ENCODE measurements at places on chromosomes 4 and X.

DNA sequence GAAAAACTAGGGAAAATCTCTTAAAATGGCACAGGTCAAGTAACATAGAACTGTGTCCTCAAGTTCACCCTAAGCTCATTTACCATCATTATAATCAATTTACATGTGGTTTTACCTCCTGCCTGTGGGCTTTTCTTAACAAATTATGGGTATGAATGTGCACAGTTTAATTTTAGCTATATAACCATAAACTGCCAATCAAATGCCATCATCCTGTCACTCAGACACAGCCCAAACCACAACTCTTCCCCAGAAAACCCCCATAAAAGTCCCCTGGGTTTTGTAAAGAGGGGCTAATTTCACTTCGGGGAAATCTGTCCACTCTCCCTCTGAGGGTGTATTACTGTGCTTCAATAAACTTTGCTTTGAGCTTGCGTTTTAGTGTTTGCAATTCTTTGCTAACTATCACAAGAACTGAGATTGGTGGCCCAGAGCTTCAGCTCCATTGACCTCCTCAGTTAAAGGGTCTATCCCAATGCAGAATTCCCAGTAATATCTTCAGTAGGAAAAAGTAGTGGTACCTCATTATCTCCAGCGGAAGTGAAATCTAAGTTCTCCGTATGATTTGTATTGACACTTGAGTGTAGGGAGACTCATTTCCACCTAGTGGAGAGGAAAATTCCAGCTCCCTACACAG is 394.6 kb downstream of the SPOCK3 start:
- DNase-seq, result no peak

DNA sequence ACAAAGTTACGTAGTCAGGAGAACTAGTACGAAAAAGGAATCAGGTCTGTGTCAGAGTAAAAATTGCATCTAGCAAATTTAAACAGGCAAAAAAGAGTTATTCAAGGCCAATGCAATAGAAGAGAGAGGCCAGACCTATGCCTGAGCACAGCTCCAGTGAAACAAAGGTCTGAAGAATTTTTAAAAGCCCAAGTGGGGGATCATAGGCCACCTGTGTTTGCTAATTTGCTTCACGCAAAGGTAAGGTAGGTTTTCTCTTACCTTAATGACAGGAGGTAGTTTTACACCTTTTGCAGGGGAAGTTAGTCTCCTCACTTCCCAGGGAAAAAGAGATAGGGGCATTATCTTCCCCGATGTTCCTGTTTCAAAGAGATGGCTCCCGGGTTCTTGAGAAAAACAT is 448.6 kb upstream of the TECRL start:
- no peak for DNase-seq

DNA sequence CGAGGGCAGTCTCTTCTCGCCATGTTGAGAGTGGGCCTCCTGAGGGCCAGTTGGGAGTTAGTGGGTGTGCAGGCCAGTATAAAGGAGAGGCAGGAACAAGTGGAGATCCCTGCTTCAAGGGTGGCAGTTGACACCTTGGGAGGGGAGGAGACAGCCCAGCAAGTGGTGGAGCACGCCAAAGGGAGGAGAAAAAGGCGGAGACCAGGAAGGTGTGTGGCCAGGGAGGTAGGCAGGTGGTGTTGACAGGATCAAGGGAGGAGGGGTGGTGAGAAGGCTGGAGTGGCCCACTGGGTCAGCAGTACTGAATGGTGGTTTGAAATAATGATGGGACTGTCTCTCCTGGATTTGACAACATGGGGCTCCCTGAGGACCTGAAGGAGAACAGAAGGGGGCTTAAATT is 32.6 kb downstream of the ZNF185 start:
- DNase-seq, result no peak

GRCh38 chrX:139932901-139933796 is at the start of gene ATP11C:
Gene ATP11C, minus strand, starts transcription at chrX:139933053. Its CDS starts 1,011 bp downstream, at chrX:139932042.
- DNase-seq, result no peak

DNA sequence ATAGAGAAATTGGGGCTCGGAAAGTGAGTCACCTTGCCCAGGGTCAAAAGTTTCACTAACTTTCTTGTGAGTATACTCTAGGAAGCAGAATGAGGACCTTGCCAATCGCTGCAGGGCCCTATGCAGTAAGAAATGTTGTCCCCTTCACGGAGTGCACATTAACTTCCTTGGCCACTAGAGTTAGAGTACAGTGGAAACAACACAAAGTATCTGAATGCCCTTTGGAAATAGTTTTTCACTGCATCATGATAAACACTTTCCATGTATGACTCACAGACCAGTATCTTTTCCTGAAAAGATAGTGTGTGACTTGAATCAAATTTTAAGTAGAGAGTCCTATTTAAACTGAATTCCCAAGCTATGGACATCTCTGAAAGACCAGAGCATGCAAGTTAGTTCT is 45.5 kb upstream of the STK26 start:
- no peak for DNase-seq

DNA sequence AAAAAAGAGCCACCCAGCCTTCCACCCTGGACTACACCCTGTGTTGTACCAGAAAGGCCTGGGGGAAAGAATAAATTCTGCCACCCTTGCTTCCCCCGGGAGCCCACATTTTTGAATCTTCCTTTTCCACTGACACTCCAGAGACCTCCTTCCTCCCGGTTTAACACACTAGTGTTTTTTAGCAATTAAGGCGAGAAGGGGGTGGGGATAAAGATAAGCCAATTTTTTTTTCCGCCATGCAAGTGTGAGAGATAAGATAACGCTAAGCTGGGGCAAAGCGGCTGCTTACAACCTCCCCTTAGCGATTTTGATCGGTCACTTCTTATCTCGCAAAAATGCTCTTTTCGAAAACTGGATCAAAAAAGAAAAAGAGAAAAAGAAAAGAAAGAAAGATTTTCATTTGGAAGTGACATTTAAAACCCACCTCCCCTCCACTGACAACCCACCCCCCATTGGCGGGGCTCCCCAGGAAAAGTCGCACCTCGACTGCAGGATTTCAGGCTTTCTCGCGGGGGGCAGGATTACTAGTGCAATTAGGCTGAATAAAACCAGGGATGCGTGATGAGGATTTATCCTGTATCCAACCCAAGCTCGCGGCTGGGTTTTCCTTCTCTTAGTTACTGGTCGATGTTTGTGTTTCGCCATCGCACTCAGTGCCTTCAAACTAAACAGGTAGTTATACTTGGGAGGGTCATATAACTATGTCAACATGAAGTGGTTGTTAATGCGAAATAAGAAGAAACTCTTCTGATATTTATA is 6.0 kb upstream of the BCOR start:
- no peak for DNase-seq

GRCh38 chr4:42488114-42488513 is 90.8 kb downstream of the SHISA3 start:
- DNase-seq, result no peak

GRCh38 chr4:147479786-147480185 is 1.1 kb upstream of the EDNRA start:
- no peak for DNase-seq

- no peak for DNase-seq
Observed at GRCh38 chr4:76578002-76578560, 143.1 kb downstream of the SHROOM3 start.

DNA sequence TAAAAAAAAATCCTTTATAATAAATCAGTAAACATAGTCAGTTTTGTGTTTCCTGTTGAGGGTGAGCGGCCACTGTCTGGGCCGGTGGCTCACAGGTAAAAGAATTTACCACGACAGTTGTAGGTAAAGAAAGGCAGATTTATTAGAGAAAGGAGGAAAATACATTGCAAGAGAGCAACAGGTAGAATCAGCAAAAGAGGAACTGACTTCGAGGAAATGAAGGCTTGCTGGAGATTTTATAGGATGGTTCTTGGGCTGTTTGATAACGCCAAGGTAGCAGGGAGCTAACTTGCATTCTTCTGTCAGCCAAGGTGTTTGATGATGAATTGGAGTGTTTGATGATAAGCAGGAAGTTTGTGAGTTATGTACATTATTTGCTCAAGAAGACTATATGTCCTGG is 2.8 kb downstream of the ZNF157 start:
- no peak for DNase-seq

Data from retinal pigment epithelial cell (primary cell).